ENCODE measurements at places on chromosomes 7 and 10.

DNA sequence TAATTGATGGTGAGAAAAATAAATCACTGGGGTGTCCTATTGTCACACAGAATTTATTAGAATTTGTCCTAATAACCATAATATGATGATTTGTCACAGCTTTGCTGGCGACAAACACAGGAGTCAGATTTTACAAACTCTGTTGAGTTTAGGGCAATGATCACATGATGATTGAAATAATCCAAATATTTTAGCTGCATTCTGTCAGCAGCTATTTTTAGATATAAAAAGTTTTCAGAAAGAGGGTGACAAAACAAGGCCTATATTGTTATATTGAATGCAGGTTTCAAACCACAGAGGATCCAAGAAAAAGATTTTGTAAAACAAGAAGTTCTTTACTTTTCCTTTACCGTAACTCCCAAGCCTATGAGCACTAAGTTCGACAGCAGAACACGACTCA, 178.8 kb downstream of the ADAM12 start:
- DNase-seq: no peak

GRCh38 chr10:92419740-92420545, 129.0 kb downstream of the MARCHF5 start:
- DNase-seq: no peak

DNA sequence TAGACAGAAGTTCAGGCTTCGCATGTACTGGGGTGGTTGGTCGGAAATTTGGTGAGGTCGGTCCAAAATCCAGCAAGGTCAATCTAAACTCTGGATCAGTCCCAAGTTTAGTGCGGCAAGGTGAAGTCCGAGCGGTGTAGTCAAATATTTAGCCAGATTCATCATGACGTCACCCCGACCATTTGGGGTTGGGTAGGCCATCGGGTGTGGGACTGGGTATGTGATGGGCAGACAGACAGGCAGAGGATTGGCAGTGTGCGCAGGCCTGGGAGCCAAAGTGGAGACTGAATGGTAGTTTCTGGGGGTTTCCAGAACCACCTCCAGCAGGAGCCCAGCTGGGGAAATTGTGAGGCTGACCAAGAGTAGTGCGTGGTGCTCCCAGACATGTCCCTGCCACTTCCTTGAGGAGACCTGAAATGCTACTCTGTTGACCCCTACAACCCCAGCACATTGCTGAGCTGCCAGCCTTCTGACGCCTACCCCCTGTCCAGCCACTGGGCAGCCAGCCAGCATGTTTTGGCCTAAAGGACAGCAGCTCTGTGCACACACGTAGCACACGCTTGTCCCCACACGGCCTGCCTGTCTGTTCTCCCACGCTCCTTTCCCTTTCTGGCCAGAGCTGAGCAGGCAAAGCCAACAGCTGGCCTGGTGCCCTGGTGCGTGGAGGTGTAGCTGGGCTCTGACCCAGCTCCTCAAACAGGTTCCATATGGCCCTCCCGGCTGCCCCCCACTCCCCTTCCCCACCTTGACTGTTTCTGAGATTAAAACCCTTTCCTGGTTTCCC, 55.9 kb downstream of the FAM241B start:
- DNase-seq: no peak

DNA sequence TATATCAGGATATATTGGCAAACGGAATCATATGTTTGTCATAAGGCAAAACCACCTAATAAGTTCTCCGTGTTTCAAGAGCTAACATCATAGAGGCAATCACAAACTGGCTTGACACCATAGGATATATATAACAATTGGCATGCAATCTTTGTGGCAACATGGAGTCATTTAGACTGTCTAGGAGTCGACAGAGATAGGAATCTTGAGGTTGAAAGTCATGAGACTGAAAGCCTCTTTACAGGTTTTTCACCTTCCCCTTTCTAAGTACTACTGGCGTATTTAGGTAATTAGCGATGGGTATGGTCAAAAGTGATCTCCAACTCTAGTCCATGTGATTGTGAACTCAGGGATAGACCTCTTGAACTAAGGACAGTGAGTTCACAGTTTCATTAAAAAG, 63.7 kb downstream of the THSD7A start:
- no peak for DNase-seq

DNA sequence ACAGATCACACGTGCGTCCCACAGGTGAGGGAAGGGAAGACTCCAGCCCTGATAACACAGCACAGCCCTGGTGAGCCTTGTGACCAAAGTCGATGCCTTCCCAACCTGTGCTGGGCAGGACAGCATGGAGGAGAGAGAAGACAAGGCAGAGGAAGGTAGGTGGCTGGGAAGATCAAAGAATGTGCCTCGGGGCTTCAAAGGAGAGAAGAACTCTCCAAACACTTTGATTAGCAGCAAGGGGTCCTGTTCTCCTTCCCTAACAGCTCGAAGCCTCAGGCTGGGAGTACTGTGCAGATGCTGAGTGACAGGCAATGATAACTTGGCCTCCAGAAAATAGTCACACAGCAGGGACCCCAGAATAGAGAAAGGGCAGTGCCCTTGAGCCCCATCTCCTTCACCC, 288.5 kb downstream of the TCERG1L start:
- no peak for DNase-seq

Measured in T-helper 2 cell (primary cell).